CD4-positive, alpha-beta T cell treated with Interleukin-17A for 4 hours (primary cell): ENCODE measurements at places on chromosomes 16 and 17.

DNA sequence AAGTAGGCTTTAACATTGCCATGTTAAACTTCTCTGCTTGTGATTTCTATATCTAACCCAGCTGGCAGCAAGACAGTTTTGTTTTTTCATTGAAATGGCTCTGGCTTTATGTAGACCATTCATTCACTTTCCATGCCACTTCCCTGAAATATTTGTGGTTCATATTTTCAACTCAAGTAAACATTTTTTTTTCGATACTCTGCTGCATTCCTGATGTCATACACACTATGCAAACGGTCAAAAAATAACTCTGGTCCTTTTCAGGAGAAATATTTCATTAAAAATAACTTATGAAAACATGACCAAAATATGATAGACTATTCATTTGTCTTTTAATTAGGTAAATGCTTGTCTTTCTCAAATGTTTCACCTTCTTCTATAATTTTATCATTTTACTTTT, 116.3 kb downstream of the USP22 start:
- DNase-seq = no peak

GRCh38 chr16:66712512-66712911, 16.0 kb upstream of the CMTM4 start:
- no peak for DNase-seq

GRCh38 chr17:17041018-17041521, 1.2 kb upstream of the MPRIP start:
- DNase-seq = no peak

GRCh38 chr16:64425381-64425780, 696.5 kb downstream of the CDH11 start:
- no peak for DNase-seq

DNA sequence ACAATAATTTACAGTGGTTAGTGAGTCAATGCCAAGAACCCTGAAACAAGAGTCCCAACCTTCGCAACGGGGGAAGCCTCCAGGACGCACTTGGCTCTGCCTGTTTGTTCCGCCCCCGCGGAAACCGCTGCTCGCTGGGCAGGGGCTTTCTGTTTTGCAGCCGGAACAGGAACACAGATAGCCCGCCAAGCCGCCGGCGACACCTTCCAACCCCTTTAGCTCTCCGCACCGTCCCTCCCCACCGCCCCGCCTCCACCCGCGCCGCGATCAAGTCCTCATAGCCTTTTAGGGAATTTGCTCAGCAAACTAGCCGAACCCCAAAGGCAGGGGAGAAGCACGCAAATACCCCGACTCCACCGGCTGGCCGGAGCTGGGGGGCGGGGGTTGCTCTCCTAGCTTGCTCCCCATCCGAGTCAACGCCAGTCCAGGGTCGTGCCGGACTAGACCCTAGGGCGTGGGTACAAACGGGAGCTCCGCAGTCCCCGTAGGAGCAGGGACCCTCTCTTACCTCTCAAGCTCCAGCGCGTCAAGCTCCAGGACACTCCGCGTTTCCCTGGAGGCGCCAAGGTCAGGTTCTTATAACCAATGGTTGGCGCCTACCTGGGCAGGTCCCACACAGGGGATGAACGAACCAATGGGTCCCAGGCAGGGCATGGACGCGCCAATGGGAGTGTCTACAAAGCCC, at the start of gene SLFN13:
Gene SLFN13 (minus strand): TSS at position 553 of the 685 bp plus-strand sequence. CDS start 3,086 bp downstream, outside the sequence.
- DNase-seq = peak; percentile 89

- no peak for DNase-seq
These were observed 30.7 kb downstream of the PIMREG start for GRCh38 chr17:6474906-6475305.

DNA sequence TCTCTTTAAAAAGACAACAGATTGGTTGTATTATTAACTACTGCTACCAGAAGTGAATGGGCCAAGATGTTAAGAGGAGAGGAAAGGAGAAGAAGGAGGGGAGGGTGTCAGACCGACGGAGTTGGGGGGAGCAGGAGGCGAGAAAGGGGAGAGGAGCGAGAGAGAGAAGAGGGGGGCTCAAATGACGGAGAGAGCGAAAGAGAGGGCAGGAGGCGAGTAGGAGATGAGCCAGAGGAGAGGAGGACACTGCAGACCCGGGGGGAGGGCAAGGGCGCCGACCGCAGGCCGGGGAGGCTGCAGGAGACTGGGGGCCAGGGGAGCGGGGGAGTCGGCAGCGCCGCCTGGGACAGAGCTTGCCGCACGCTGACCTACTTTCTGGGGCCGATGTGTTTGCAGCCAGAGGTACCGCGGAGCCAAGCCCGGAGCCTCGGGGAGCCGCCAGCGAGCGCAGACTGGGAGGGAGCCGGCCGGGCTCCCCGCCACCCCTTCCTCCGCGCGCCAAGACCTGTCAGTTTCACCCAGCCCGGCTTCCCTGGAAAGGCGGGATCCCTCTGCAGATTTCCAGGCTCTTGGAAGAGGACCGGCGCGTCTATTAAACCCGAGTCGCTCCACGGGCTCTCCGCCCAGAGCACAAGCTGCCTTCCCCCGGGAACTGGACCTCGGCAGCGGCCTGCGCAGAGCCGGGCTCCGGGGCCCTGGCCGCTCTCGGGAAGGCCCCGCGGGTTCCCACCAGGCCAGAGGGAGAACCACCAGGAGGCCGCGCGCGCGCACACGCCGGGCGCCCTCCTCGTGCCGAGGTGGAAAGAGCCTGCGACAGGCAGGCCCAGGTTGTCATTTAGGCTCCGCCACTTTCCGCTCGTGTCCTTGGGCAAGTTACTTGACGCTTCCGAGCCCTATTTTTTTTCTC, 74.6 kb downstream of the CMC2 start:
- peak; percentile 5 for DNase-seq

DNA sequence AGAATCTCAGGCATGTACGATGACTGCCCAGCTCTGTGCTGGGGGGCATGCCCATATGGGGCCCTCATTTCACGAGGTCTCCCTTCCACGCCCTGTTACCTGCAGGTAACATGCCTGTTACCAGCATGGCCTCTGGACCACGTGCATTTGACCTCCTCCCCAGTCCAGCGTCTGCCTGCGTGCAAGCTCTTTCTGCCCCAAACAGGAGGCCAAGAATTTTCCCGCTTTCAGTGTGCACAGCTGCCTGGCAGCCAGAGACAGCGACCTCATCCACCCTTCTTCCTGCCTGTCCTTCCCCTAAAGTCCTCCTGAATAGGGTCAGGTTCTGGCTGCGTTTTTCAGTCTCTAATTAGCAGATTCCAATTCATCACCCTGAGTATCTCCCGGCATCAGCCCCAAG, 306.5 kb upstream of the ZFHX3 start:
- DNase-seq = no peak

- no peak for DNase-seq
These were observed 78.1 kb upstream of the CRHR1 start for GRCh38 chr17:45706033-45706432.

DNA sequence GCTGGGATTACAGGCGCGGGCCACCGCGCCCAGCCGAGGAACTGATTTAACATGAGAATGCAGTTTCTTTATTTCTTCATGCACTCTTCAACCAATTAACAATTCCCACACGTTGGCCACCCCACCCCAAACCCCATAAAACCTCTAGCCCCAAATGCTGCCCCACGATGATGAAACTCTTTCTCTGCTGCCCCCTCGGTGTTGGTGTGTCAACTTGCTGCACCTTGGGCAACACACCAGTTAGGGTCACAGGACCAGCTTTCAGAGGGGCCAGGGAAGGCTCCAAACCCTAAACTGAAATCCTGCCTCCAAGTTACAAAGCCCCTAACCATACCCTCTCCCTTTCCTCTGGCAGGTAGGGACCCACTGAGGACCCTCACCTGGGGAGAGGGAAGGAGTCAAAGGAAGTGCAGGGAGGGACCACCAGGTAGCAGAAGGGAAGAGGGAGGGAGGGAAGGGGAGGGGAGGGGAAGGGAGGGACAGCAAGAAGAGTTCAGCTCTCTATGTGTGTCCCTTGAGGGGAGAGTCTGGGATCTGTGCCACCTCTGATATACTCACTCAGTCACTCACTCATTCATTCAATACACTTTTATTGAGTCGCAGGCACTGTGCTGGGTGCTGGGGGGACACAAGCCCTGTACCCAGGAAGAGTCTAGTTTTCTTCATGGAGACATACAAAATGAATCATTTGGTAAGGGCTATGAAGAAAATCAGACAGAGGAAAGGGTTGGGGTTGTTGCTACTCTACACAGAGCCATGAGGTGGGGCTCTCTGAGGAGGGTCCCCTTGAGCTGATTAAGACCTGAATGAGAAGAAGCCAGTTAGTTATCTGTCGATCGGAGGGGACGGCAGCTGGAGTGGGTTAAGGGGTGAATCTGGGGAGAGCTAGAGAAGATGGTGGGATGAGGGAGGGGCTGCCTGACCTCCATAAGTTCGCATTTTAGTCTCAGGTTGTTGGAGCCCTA, 3.9 kb downstream of the PLXDC1 start:
- no peak for DNase-seq

GRCh38 chr16:54009464-54010176, 277.0 kb downstream of the IRX3 start:
- DNase-seq = no peak

- DNase-seq = no peak
These were observed 138.8 kb downstream of the PRKCA start for GRCh38 chr17:66441101-66441661.

- DNase-seq = no peak
These were observed 51.7 kb downstream of the NXN start for GRCh38 chr17:927611-928461.

GRCh38 chr17:49836111-49837030, 11.5 kb downstream of the TAC4 start:
- no peak for DNase-seq

DNA sequence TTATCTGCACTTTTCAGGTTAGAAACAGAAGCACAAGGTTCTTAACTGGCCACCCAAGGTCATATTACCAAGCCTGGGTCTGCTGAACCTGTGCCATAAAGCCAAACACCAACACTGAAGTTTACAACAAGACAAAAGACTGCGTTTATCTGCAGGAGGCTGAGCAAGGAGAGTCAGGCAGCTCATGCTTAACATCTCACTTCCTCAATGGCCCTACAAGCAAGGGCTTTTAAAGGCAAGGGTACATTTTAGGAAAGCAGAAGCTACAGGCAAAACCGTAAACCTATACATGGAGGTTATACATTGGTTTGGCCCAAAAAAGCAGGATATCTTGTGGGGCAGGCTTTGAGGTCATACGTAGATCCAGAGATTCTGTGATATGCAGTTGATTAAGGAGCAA, 91.2 kb downstream of the GNAO1 start:
- DNase-seq = no peak

- no peak for DNase-seq
These were observed 5.2 kb downstream of the HSDL1 start for GRCh38 chr16:84139628-84140258.

DNA sequence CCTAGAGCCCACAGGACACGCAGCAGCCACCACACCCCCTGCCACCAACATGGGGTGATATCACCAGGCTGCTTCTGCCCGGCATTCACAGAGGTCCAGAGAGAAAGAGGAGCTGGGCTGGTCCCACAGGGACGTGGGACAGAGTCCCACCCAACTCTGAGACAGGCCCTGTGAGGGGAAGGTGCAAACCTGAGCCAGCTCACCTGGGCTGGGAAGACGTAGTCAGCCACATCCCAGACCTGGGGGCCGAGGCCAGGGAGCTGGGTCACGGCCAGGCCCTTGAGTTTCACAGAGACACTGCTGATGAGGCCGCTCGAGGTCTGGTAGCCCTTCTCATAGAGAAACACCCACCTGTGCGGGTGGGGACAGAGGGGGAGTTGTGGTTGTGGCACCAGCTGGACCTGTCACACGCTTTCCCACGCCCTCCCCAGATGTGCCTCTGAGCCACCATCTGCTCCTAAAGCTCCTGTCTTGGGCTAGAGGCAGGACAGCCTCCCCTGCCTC, 11.2 kb downstream of the P2RX1 start:
- no peak for DNase-seq

DNA sequence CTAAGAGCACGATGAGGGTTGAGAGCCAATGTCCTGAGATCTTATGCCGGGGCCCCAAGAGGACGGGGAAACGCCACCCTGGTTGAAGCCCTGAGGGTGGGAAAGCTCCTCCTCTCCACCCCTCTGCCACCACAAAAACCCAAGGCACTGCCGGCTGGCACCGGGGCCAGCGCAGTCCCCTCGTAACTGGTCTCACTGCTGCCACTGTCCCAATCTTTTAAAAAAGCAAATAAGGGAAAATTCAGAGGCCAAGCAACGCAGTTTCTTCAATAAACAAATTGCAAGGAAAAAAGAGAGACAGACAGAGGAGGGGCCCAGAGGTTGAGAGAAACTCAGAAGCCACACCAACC, 6.7 kb downstream of the GRIN2C start:
- no peak for DNase-seq

DNA sequence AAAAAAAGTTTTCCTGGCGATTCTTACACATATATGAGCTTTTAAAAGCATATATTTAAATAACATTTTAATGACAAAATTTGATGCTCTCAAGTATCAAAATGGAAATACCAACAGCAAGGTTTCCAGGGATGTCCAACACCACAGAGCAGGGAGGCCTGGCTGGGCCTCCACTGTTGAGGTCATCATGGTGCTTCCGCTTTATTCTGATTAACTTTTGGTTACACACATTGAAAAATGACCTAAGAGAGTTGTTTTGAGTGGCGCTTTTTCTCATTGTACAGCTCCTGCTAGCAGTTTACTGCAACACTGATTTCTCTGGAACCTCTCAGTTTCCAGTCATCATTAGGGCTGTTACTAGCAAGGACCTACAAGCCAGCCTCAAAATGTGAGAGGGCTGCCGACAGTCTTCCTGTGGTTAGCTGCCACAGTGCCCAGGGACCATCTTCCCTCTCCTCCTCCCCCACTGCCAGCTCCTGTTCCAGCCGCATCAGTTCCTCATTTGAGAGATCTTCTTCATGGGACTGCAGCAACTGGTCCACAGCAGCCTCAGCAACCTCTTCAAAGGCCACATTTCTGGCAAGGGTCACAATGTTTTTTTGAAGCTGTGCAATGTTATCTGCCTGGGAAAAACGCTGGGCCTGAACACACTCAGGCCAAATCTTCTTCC, 21.3 kb downstream of the DEF8 start:
- DNase-seq = no peak

- no peak for DNase-seq
These were observed 9.1 kb upstream of the CD300E start for GRCh38 chr17:74632617-74633016.

DNA sequence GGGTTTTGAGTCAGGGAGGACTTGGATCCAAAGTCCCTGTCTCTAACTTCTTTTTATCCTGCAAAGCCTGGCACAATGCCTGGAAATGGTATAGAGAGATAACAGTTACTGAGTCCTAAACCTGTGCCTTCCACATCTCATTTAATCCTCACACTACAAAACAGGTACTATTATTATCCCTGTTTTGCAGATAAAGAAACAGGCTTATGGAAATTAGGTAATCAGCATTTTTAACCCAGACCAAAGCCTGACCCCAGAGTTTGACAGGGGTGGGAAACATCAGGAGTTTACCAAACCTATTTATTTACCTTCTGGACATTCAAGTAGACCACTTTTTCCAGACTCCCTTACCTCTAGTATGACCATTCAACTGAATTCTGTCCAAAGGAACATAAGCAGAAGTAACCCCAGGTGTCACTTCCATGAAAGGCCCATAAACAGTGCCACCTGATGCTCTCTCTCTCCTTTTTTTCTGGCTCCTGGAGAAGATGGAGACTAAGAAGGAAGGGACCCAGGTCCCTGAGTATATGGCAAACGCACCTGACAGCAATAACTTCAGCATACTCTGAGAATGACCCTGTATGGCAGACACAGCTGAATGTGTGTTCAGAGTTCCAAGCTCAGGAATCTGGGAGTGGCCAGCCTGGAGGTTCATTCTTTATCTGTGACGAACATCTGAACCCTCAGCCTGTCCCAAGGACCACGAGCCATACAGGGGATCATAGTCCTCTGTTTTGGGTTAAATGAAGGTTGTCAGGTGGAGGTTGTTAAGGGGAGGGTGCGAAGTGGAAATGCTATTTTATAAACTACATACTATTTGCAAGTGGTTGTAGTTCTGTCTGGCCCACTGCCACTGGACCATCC, 62.7 kb downstream of the HLF start:
- no peak for DNase-seq
